Right ventricle myocardium superior (tissue), 1 donor: ENCODE measurements at places on chromosomes 4 and X. TPM values are rescaled to one million over a fixed set of nuclear protein-coding genes. Genes with fewer than 3 reads are reported as not detected.

The PCDH19 gene
- 0.32 TPM for total RNA-seq

The OTC gene
- total RNA-seq: not detected

The SFRP2 gene
- total RNA-seq: not detected

DNA sequence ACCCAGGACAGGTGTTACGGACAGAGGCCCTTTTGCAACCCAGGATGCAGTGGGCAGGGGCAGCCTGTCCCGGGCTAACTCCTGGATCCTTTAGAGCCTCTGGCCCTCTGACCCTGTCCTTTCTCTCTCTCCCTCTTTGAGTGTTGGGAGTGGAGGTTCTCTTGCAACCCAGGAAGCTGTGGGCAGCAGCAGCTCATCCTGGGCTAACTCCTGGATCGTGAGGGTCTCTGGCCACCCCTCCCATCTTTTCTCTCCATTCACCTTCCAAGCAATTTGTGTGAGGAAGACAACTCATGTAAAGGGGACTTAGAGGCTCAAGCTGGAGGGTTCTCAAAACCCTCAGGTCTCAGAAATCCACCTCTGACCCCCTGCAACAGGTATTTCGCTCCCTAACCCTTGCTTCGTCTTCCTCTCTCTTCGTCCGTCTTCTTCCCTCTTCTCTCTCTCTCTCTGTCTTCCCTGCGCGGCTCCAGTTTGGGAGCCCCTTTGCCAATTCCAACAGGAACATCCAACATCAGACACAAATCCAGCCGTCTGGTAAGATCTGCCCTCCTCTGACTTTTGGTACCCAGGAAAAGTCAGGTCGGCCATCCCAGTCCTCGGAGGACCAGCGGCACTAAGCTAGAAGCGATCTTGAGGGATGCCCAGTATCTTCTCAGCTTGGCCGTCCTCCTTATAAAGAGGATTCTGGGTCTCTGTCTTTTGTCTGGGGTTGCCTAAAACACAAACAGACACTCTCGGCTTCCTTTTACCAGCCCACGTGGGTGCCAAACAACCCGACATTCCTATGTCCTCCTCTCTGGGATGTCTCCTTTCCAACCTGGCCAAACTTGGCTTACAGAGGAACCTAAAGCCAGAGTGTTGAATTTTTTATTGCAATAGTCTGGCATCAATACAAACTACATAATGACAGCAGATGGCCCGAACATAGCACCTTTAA is 7.9 kb downstream of the ASMTL start:
- peak; percentile 9 for DNase-seq

GRCh38 chrX:1420371-1420770 is 28.5 kb upstream of the SLC25A6 start:
- DNase-seq: no peak

- no peak for DNase-seq
Observed at GRCh38 chrX:23478561-23478960, 143.9 kb downstream of the PTCHD1 start.

- no peak for DNase-seq
Observed at GRCh38 chr4:170198747-170199146, 109.0 kb upstream of the AADAT start.

GRCh38 chr4:131137196-131137595 is 2011.9 kb upstream of the PCDH10 start:
- no peak for DNase-seq

DNA sequence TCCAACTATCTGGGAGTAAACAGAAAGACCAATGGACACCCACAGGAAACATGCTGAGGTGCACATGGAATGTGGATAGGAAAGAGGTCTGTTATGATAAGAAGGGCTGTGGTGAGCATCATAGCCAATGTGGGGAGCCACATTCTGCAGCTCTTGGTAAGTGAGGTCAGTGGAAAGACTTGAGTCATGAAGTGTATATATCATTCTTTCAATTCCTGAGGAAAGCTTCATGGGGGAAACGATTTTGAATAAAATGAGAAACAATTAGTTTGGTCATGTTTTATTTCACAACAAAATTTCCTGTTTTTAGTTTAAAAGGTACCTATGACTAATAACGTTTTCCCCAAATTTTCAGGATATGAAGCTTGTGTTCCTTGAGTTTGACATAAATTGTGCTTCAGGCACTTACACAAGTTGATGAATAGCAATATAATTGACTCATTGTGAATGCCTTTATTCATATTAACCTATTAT is 41.4 kb upstream of the RASSF6 start:
- DNase-seq: no peak
